ENCODE measurements at places on chromosomes 12 and 14. TPM values are rescaled to one million over a fixed set of nuclear protein-coding genes. Genes with fewer than 3 reads are reported as not detected.

GRCh38 chr12:92921877-92922276 lies 7.2 kb downstream of the EEA1 start:
- DNase-seq, result no peak

DNA sequence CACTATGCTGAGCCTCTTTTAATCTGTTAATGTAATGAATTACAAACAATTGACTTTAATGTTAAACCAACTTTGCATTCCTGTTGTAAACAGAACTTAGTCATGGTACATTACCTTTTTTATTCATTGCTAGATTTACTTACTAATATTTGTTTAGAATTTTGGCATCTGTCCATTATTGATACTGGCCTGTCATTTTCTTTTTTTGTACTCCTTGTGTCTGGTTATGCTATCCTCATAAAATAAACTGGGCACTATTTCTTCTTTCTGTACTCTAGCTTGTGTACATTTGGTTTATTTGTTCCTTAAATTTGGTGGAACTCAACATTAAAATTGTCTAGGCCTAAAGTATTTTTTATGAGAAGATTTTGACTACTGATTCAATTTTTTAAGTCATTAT lies 32.1 kb downstream of the SPATA7 start:
- no peak for DNase-seq

GRCh38 chr14:88563845-88564244 lies 1.0 kb downstream of the ZC3H14 start:
- no peak for DNase-seq

The ARMH4 gene
- total RNA-seq, result 9.2 TPM
